ENCODE measurements at places on chromosomes 16 and 17.

DNA sequence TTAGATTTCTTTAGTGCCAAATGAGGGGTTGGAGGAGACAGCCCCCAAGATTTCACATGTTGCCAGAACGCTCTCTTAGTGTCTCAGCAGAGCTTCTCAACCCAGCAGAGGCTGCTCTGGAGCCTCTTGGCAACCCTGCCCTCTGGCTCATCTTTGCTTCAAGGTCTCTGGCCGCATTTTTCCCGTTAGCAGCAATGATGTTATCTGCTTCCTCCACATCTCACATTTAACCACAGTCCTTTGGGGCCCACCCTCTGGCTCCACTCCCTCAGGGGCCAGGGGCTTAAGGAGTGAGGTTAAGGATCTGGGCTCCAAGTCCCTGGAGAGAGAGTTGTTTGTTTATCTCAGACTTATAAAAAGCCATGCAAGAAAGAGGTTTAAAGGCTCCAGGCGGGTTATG, 3.3 kb upstream of the XYLT1 start:
- DNase-seq = peak; percentile 55
- peaks cover 23% of the 10 kb centered on the region for H3K27me3 ChIP-seq
- peaks cover 47% of the 10 kb centered on the region for H3K4me1 ChIP-seq
- no peak overlapping the region for H3K27ac ChIP-seq
- H3K4me3 ChIP-seq = no peak overlapping the region

GRCh38 chr17:46027048-46027975, 28.3 kb downstream of the STH start:
- H3K27me3 ChIP-seq = no peaks in the 10 kb centered on the region
- peak; percentile 31 for DNase-seq
- peaks cover 50% of the 10 kb centered on the region for H3K4me1 ChIP-seq
- H3K27ac ChIP-seq = peak overlapping the region; percentile 77

DNA sequence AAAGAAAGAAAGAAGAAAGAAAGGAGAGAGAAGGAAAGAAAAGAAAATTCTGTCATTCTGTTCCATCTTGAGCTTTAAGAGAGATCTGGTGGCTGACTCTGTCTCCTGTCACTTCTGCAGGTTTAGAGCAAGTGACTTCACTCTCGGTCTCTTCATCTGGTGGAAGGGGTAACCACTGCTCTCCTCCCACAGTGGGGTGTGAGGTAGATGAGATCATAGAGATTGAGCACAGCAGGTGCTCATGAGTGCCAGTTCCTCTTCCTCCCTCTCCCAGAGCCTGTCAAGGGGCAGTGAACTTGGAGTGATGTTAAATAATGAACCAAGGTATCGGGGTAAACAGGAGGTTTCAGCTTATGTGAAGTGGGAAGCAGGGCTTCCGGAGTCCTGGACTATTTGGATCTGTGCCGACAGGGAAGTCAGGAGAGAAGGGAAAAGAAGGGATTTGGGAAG, 47.7 kb downstream of the BEAN1 start:
- H3K36me3 ChIP-seq = no peaks in the 10 kb centered on the region
- peaks cover 28% of the 10 kb centered on the region for H3K4me1 ChIP-seq
- no peak for DNase-seq
- H3K27ac ChIP-seq = no peak overlapping the region
- H3K27me3 ChIP-seq = no peaks in the 10 kb centered on the region

DNA sequence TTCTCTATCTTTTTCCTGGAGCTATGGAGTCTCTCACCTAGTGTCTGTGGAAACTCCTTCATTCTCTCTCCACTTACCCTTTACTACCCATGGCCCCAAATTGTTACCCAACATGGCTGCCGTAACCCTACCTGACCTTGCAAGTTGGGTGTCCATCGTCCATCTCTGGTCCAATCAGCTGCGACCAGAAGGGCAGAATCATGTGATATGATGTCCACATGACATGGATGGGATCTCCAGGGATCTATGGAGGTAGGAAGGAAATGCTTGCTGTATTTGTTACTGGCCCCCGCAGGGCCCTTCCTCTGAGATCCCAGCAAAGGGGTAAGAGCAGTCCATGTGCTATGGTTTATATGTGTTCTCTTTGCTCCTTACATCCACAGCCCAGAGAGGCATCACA, 8.0 kb upstream of the DRC7 start:
- no peak for DNase-seq
- no peaks in the 10 kb centered on the region for H3K27me3 ChIP-seq
- no peaks in the 10 kb centered on the region for H3K4me1 ChIP-seq
- H3K4me3 ChIP-seq = no peak overlapping the region

DNA sequence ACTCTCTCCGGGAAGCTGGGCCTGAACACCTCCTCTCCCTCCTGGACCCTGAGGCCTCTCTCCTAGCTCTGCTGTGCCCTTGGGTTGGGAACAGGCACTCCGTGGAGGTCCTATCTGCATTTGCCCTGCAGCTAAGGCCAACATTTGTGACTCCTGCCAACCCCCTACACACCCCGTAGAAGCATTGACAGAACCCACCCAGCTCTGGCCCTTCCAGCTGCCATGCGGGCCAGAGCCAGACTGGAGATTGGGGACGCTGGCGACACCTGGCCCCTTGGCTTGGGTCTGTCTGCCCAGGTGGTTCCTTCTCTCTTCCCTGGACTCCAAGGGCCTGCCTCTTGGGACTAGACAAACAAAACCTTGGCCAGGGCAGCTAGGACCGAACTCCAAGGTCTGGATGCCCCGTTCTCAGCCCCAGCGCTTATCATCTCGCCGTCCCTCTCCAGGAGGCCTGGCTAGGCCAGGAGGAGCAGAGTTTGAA, 644 bp upstream of the RHBDF2 start:
- no peaks in the 10 kb centered on the region for H3K27me3 ChIP-seq
- DNase-seq = no peak
- peak overlapping the region; percentile 88 for H3K27ac ChIP-seq
- peak overlapping the region; percentile 51 for H3K4me3 ChIP-seq

DNA sequence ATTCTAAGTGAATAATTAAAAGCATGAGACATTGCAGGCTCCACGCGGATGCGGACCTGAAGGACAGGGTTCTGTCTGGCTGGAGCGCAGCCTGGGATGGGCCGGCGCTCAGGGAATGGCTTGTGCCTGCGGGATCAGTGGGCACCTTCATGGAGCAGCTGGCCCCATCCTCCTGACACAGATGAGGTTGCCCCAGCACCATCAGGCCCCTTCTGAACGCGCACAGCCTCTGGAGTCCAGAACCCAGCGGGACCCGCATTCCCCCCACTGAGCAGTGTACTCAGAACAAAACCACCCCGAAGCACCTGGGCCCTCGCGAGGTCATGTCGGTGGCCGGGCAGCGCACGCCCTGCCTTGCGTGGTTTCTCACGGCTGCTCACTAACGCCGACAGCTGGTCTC, 70.5 kb upstream of the CHMP6 start:
- H3K4me3 ChIP-seq = no peak overlapping the region
- no peak overlapping the region for H3K27ac ChIP-seq
- H3K4me1 ChIP-seq = peaks cover 11% of the 10 kb centered on the region

DNA sequence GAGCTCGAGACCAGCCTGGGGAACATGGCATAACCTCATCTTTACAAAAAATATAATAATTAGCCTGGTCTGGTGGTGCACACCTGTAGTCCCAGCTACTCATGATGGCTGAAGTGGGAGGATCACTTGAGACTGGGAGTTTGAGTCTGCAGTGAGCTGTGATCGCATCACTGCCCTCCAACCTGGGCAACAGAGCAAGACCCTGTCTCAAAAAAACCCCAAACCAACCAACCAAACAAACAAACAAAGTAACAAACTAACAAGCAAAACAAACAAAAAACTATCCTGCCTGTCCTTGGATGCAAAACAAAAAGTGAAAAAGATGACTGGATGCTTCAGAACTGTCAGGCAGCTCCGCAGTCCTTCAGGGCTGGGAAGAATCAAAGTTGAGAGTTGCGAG, 5.7 kb upstream of the NGFR start:
- no peak overlapping the region for H3K4me3 ChIP-seq
- H3K36me3 ChIP-seq = no peaks in the 10 kb centered on the region
- DNase-seq = no peak
- H3K27ac ChIP-seq = no peak overlapping the region
- H3K4me1 ChIP-seq = peaks cover 32% of the 10 kb centered on the region
- peaks cover 45% of the 10 kb centered on the region for H3K27me3 ChIP-seq

GRCh38 chr17:73749337-73749823, 105.1 kb upstream of the SDK2 start:
- no peak for DNase-seq
- H3K36me3 ChIP-seq = no peaks in the 10 kb centered on the region
- H3K4me1 ChIP-seq = no peaks in the 10 kb centered on the region
- no peak overlapping the region for H3K27ac ChIP-seq

GRCh38 chr16:55323637-55324271, at the start of gene IRX6:
Gene IRX6 (plus strand): TSS chr16:55324203. CDS start chr16:55325092, 889 bp downstream.
- no peak within 1 kb of the TSS for H3K27ac ChIP-seq
- H3K27me3 ChIP-seq = peaks cover 69% of the 10 kb centered on the region
- H3K4me3 ChIP-seq = peak within 1 kb of the TSS; percentile 7
- H3K4me1 ChIP-seq = no peaks in the 10 kb centered on the region

GRCh38 chr16:88356727-88357199, 26.0 kb upstream of the ZNF469 start:
- H3K27ac ChIP-seq = no peak overlapping the region
- no peaks in the 10 kb centered on the region for H3K27me3 ChIP-seq
- H3K4me3 ChIP-seq = no peak overlapping the region
- no peaks in the 10 kb centered on the region for H3K36me3 ChIP-seq

- H3K27me3 ChIP-seq = no peaks in the 10 kb centered on the region
- H3K27ac ChIP-seq = no peak overlapping the region
- peaks cover 26% of the 10 kb centered on the region for H3K36me3 ChIP-seq
Measured at GRCh38 chr17:75910699-75911098, 6.0 kb upstream of the MRPL38 start.

GRCh38 chr17:57913575-57914272, 41.5 kb downstream of the CUEDC1 start:
- H3K4me3 ChIP-seq = no peak overlapping the region
- no peak overlapping the region for H3K27ac ChIP-seq
- H3K4me1 ChIP-seq = peaks cover 30% of the 10 kb centered on the region

GRCh38 chr17:13337151-13337550, 264.6 kb downstream of the HS3ST3A1 start:
- H3K36me3 ChIP-seq = no peaks in the 10 kb centered on the region
- H3K27ac ChIP-seq = no peak overlapping the region
- no peaks in the 10 kb centered on the region for H3K27me3 ChIP-seq
- H3K4me3 ChIP-seq = no peak overlapping the region

- H3K36me3 ChIP-seq = no peaks in the 10 kb centered on the region
- H3K27ac ChIP-seq = no peak overlapping the region
- H3K27me3 ChIP-seq = peaks cover 7% of the 10 kb centered on the region
- H3K4me1 ChIP-seq = no peaks in the 10 kb centered on the region
- DNase-seq = no peak
Measured at GRCh38 chr16:86156155-86156554, 257.2 kb downstream of the IRF8 start.

DNA sequence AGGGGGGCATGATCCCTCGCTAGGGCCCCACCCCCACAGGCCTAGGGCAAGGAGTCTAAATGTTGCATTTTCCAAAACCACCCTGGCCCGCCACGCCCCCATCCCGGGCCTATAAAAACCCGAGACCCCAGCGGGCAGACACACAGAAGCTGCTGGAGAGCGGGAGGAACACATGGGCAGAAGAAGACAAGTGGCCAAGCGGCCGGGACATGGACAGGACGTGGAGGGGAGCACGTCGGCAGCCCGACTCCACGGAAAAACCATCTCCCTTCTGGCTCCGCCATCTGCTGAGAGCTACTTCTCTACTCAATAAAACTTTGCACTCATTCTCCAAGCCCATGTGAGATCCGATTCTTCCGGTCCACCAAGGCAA, 34.1 kb upstream of the ENPP7 start:
- no peak overlapping the region for H3K27ac ChIP-seq
- H3K36me3 ChIP-seq = no peaks in the 10 kb centered on the region
- peaks cover 50% of the 10 kb centered on the region for H3K27me3 ChIP-seq

- H3K36me3 ChIP-seq = no peaks in the 10 kb centered on the region
- no peak overlapping the region for H3K27ac ChIP-seq
- H3K4me3 ChIP-seq = no peak overlapping the region
- no peaks in the 10 kb centered on the region for H3K27me3 ChIP-seq
Measured at GRCh38 chr17:63041251-63041650, 75.2 kb downstream of the TANC2 start.

DNA sequence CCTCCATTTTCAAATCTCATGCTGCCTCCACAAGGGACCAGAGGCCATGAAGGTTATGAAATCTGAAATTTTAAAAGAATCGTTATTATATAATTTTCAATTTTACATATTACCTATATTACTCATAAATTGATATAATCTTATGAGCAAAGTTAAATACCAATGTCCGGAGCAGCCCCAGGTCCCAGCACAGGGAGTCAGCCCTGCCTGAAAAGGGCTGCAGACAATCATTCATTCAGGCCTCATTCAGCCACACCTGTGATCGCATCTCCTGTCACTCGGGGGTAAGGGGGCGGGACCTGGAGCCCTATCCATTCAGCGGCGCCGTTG, 172.5 kb downstream of the AHSP start:
- H3K4me3 ChIP-seq = peak overlapping the region; percentile 71
- DNase-seq = no peak
- no peaks in the 10 kb centered on the region for H3K27me3 ChIP-seq
- H3K36me3 ChIP-seq = peaks cover 21% of the 10 kb centered on the region
- H3K27ac ChIP-seq = peak overlapping the region; percentile 82

DNA sequence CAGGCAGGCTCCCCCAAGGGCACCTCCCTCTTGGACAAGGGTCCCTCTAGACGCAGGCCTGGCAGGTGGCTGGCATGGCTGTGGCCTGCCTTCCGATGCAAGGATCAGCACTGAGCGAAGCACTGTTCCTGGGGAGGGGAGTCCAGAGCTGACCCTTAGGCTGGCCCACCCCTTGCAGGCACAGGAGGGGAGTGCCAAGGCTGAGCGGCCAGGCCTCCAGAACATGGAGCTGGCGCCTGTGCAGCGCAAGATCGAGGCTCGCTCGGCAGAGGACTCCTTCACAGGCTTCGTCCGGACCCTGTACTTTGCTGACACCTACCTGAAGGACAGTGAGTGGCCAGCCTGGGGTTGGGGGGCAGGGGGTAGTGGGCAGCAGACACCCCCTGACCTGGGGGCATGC, 16.8 kb upstream of the MYO15B start:
- DNase-seq = no peak
- peak overlapping the region; percentile 79 for H3K27ac ChIP-seq
- H3K36me3 ChIP-seq = peaks cover 33% of the 10 kb centered on the region
- H3K4me3 ChIP-seq = no peak overlapping the region

DNA sequence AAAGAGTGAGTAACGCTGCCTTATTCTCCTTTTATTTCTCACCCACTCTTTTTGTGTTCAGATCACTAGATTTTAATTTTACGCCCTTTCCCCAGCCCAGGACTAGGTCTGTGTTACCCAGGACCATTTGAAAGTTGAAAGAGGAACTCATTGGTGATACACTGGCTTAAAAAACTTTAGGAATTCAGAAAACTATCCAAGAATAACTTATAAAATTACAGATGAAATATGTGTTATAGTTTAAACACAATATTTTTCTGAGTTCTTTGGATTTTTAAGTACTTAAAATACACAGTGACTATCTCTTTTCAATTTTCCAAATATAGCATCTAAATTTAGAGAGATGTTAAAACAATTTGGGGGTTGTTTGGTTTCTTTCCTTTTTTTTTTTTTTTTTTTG, 385.2 kb downstream of the CDH13 start:
- no peak overlapping the region for H3K27ac ChIP-seq
- no peaks in the 10 kb centered on the region for H3K36me3 ChIP-seq
- no peaks in the 10 kb centered on the region for H3K4me1 ChIP-seq
- H3K4me3 ChIP-seq = no peak overlapping the region
